ENCODE measurements at places on chromosomes 2 and 18.
A peak's percentile ranks its signal among the peaks of the same experiment; 100 is the strongest.

DNA sequence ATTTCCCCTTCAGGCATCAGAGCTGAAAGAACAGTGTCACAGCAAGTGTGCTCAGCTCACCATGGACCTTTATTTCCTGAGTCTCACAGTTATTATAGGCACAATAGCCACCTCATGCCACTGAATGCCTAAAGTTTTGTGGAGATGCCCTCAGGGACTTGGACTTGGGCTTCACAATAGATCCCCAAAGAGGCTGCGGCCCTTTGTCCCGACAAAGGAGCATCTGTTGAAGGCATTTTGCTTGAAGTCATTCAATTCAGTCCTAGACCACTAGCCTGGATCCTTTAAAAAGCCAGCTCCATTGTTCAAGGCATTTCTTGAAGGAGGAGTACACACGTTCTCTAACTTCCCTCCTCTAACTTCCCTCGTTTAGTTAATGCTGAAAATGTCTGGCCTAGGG, 125.4 kb downstream of the DCC start:
- no peak for DNase-seq

- no peak for DNase-seq
Measured at GRCh38 chr2:191253476-191253875, 8.3 kb downstream of the MYO1B start.

GRCh38 chr2:68287580-68288441, 31.9 kb downstream of the CNRIP1 start:
- DNase-seq = peak; percentile 38

- no peak for DNase-seq
Measured at GRCh38 chr2:1708476-1709334, 35.6 kb downstream of the PXDN start.

DNA sequence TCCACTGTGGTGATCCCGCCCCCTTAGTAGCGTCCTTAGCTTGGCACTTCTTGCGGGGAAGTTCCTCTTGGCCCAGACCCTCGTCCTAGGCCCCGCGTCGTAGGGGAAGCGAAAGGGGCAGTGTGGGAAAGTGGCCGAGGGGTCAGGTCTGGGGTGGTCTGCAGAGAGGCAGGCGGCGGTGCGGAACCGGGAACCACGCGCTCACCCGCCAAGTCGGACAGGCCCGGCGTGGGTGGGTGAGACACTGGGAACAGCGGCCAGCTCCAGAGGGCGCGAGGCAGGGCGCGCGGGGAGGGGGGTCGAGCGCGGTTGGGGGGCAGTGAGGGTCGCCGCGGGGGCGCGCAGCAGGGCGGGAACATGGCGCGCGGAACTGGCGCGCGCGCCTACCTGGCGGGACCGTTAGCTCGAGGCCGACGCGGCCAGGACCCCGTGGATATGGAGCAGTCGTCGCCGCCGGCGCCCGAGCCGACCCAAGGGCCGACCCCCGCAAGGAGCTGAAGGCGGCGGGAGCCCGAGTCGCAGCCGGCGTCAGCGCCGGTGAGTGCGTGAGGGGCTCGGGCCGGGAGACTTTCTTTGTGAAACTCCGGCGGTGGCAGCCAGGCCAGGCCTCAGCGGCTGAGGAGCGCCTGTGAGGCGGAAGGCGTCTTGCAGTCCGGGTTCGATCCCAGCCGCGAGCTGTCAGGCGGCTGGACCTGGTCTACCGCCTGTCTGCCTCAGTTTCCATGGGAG, 2896.7 kb upstream of the TEKT4 start:
- no peak for DNase-seq

GRCh38 chr2:159146996-159147666, 139.4 kb downstream of the WDSUB1 start:
- peak; percentile 46 for DNase-seq

- no peak for DNase-seq
Measured at GRCh38 chr18:23283916-23284430, 148.7 kb downstream of the CABLES1 start.

- no peak for DNase-seq
Measured at GRCh38 chr18:41687138-41687537, 267.9 kb upstream of the PIK3C3 start.

GRCh38 chr2:134137182-134137611, 116.7 kb upstream of the MGAT5 start:
- peak; percentile 41 for DNase-seq

- DNase-seq = no peak
Measured at GRCh38 chr2:729376-729861, 52.2 kb upstream of the TMEM18 start.

DNA sequence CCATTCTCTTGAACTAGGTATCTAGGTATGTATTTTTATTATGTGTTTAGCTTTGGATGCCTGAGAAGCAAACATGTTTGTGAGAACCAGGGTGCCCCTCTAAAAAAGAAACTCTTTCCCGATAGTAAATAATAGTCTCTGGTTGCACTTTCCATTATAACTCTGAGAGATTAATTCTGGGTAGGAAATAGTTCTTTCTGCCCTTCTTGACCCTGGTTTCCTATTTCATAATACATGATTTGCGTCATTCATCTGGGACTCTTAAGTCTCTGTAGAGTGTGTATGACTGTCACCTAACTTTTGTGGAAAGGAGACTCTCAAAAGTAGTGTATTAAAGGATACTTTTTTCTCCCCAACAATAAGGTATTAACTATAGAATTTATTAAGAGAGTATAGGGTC, 31.5 kb downstream of the ACSL3 start:
- no peak for DNase-seq

All from muscle of arm (tissue), 14 donors.